SJCRH30 (cell line): ENCODE measurements at places on chromosomes 5 and 9. TPM values are rescaled to one million over a fixed set of nuclear protein-coding genes. Genes with fewer than 3 reads are reported as not detected.

The TAF11L14 gene
- total RNA-seq = not detected in 2 replicates

The SLC6A18 gene
- total RNA-seq = not detected in 2 replicates

- H3K27me3 ChIP-seq = peaks cover 6% of the 10 kb centered on the region; the same call in 1 of the 2 replicates
- no peaks in the 10 kb centered on the region for H3K4me1 ChIP-seq
Observed at GRCh38 chr9:92971121-92971520, 23.8 kb downstream of the FGD3 start.

The EDIL3 gene
- total RNA-seq = 27.8 and 29.0 TPM in 2 replicates

GRCh38 chr9:15843316-15843715 is 290.5 kb downstream of the CCDC171 start:
- H3K4me3 ChIP-seq = no peak overlapping the region
- H3K36me3 ChIP-seq = no peaks in the 10 kb centered on the region
- H3K27ac ChIP-seq = no peak overlapping the region

- no peak overlapping the region for H3K27ac ChIP-seq
- no peaks in the 10 kb centered on the region for H3K4me1 ChIP-seq
- peaks cover 5% of the 10 kb centered on the region for H3K27me3 ChIP-seq
- no peak for DNase-seq
- H3K4me3 ChIP-seq = no peak overlapping the region
Observed at GRCh38 chr9:98654247-98654646, 54.5 kb downstream of the GABBR2 start.

- H3K27me3 ChIP-seq = no peaks in the 10 kb centered on the region
- no peak overlapping the region for H3K4me3 ChIP-seq
- no peaks in the 10 kb centered on the region for H3K36me3 ChIP-seq
- no peaks in the 10 kb centered on the region for H3K4me1 ChIP-seq
- H3K27ac ChIP-seq = no peak overlapping the region
- no peak for DNase-seq
Observed at GRCh38 chr9:91025856-91026255, 224.2 kb downstream of the SYK start.

- H3K4me1 ChIP-seq = peaks cover 22% of the 10 kb centered on the region
- H3K36me3 ChIP-seq = 0 out of 2 replicates have a peak, but pooled peaks cover 2% of the 10 kb centered on the region
- no peaks in the 10 kb centered on the region for H3K27me3 ChIP-seq
- H3K27ac ChIP-seq = no peak overlapping the region
- no peak overlapping the region for H3K4me3 ChIP-seq
- DNase-seq = no peak
Observed at GRCh38 chr9:134710901-134711300, 69.3 kb downstream of the COL5A1 start.

- H3K4me3 ChIP-seq = no peak overlapping the region
- H3K27me3 ChIP-seq = no peaks in the 10 kb centered on the region
- H3K36me3 ChIP-seq = no peaks in the 10 kb centered on the region
- no peaks in the 10 kb centered on the region for H3K4me1 ChIP-seq
Observed at GRCh38 chr5:156515803-156516360, 188.9 kb downstream of the SGCD start.
